ENCODE measurements at places on chromosomes 2 and 18.

- no peak for DNase-seq
Observed at GRCh38 chr2:212995920-212996319, 155.5 kb downstream of the IKZF2 start.

GRCh38 chr18:45528712-45529336, 86.5 kb upstream of the SLC14A2 start:
- DNase-seq: no peak

DNA sequence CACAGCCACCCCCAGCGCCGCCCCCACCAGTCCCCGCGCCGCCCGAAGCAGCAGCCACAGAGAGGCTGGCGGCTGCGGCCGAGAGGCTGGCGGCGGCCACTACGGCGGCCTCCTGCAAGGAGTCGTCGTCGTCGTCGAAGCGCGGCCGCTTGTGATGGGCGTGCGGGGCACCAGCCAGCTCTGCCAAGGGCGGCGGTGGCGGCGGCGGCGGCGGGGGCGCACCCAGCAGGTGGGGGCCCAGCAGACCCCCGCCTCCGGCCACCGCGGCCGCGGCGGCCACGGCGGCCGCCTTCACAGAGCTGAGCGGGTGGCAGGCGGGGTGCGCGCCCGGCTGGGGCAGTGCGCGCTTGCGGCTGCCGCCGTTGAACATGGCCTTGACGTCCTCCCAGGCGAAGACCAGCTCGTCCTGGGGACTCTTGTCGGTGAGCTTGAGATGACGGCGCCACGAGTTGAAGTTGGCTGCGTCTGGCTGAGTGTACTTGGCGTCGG, 3.3 kb downstream of the SKOR2 start:
- DNase-seq: no peak

- DNase-seq: no peak
Observed at GRCh38 chr2:61910603-61911002, 5.1 kb downstream of the COMMD1 start.

GRCh38 chr2:42053791-42054701, 6.2 kb downstream of the PKDCC start:
- DNase-seq: no peak

- no peak for DNase-seq
Observed at GRCh38 chr2:110645616-110646015, 32.2 kb downstream of the BUB1 start.

GRCh38 chr18:7711495-7711894, 144.4 kb downstream of the PTPRM start:
- no peak for DNase-seq

- no peak for DNase-seq
Observed at GRCh38 chr18:79577451-79578395, 101.9 kb upstream of the CTDP1 start.

GRCh38 chr2:156430980-156431358, 5.2 kb upstream of the GPD2 start:
- DNase-seq: no peak

DNA sequence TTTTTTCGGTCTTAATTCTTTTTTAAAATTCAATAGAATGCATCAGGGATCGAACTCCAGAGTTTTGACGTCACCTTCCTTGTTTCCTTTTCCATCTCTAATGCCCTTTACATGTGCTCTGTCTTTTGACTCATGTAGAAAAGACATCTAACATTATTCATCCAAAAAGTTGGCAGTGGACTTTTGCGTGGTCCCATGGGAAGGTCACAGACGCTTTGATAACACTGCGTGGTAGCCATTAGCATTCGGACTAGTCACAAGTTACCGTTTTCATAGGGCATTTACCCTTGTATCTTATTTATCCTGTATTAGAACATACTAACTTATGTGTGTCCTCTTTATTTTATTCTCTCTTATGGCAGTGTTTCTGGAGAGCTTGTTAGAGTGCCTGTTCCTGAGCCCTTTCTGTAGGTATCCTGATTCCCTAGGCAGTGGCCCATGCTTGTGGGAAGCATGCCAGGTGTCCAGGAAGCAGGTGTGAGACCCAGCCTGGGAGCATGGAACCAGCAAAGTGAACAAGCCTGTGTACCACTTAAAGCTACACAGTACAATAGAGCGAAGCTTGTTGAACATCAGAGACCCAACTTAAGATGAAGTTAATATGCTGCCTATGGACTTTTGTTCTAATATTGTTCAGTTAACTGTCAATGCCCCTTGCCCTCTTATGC, 73.6 kb upstream of the RBM44 start:
- DNase-seq: no peak

GRCh38 chr2:145846982-145847381, 1327.1 kb upstream of the ZEB2 start:
- DNase-seq: no peak

GRCh38 chr2:231685349-231686191, 22.8 kb upstream of the PTMA start:
- DNase-seq: no peak

- DNase-seq: no peak
Observed at GRCh38 chr2:128377071-128377910, 58.6 kb upstream of the HS6ST1 start.

DNA sequence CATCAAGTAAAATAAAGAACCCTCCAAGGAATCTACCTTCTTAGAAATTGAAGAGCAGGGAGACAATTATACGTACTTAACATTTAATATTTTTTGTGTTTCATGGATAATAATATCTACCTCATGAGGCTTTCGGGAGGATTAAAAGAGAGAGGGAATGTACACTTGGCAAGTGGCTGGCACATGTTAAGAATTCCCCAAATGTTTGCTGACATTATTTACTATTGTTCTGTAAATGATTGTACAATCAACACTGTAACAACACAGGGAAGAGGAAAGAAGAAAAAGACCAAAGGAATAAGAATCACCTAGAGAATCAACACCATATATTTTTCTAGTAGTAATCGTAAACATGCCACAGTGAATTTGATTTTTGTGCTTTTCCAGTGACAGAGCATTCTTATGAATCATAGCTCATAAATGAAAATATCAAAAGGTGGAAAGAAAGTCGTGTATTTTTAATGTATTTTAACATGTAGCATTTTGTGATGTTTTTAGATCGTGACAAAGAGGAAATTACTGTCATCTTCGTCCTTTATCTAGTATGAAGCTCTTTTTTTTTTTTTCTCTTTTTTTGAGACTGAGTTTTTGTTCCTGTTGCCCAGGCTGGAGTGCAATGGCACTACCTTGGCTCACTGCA, 67.3 kb downstream of the B3GNT2 start:
- DNase-seq: no peak

DNA sequence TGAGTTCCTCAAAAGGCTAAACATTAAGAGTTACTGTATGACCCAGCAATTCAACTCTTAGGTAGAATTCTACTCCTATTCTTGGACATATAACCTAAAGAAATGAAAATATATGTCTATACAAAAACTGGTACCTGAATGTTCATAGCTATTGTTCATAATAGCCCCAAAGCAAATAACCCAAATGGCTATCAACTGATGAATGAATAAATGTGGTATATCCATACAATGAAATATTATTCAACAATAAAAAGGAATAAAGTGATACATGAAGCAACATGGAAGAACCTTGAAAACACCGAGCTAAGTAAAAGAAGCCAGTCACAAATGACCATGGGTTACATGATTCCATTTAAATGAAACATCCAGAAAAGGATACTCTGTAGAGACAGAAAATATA, 114.6 kb downstream of the BAZ2B start:
- no peak for DNase-seq

GRCh38 chr2:129930451-129930850, 49.0 kb upstream of the RAB6C start:
- DNase-seq: no peak

- DNase-seq: no peak
Observed at GRCh38 chr18:49111191-49111988, 160.6 kb upstream of the SMAD7 start.

- no peak for DNase-seq
Observed at GRCh38 chr2:188272121-188272520, 19.6 kb upstream of the GULP1 start.

DNA sequence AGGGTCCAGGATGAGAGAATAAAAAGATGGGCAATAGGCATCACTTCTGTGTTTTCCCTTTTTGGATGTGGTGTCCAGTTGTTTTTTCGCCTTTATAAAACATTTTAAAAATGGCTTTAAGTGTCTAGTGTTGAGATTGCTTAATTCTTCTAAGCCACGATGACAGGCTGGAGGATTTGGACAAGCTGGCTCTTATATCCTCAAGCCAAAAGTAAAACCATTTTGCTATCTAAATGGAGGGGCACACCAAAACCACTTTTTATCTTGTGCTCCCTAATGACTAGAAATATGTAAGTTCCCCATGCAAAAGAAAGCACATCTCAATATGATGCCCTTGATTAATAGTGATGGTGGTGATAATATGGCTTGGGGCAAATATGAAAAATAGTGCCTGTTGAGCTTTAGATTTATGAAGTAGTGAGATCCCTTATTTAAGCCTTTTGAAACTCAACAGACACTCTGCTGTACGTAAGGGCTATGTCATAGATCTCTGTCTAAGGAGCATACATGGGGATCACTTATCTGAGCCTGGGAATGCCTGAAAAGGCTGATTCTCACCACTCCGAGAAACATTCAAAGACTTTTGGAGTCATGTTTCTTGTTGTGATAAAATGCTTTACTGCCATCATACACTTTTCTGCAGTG, 185.5 kb downstream of the KCNS3 start:
- no peak for DNase-seq

GRCh38 chr2:39252888-39253518, 9.2 kb upstream of the CDKL4 start:
- no peak for DNase-seq

- no peak for DNase-seq
Observed at GRCh38 chr18:7691206-7691605, 124.1 kb downstream of the PTPRM start.

DNA sequence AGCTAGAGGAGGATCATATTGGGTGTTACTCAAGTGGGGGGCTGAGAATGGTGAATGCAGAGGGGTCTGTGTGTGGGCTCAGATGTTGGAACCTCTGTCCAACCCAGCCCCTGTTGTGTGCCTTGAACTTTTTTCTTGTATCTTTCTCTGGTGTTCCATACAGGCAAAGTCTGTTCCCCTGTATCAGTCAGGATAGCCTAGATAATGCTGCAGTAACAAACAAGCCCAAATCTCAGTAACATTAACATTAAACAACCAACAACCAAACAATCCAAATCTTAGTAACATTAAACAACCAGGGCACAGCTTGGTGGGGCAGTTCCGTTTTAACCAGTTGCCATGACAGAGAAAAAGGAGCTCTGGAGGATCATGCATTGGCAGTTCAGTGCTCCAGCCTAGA, 103.7 kb downstream of the CTIF start:
- DNase-seq: no peak

DNA sequence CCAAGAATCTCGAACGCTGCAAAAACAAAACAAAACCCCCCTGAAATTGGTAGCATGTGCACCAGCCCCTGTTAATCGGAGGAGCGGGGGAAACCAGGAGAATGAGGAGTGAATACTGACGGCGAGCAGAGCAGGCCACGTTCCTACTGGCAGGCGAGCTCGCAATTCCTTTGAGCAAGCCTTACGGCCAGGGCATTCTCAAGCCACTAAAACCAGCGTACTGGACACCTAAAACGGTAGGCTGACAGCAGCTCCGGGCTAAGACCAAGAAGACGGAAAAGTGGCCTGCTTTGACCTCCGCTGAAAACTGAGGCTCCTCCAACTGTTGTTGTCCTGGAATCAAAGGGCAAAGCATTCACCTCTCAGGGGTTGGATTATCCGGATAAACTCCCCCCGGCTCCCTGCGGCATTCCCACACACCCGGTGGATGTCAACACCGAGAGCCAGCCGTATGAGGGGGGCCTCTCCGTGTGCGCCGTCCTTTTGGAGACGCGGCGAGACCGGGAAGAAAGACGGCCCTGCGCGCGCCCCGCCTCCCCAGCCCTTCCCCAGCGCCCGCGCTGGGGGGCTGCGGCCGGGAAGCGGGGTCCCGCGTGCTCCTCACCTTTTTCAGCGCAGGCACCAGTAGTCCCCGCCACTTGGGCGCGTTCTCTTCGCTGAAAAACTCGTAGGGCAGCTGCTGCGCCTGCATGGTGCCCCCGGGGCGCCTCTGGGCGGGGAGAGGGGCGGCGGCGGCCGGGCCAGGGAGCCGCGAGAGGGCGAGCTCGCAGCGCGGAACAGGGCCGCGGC, 925 bp downstream of the SOS1 start:
- DNase-seq: peak; percentile 21
